ENCODE measurements at places on chromosomes 1 and 21.

GRCh38 chr1:55127827-55128343 lies 87.3 kb downstream of the USP24 start:
- peaks cover 10% of the 10 kb centered on the region for H3K4me1 ChIP-seq
- peaks cover 93% of the 10 kb centered on the region for H3K36me3 ChIP-seq
- no peak overlapping the region for H3K4me3 ChIP-seq
- H3K27ac ChIP-seq: peak overlapping the region; percentile 65
- no peak for DNase-seq

DNA sequence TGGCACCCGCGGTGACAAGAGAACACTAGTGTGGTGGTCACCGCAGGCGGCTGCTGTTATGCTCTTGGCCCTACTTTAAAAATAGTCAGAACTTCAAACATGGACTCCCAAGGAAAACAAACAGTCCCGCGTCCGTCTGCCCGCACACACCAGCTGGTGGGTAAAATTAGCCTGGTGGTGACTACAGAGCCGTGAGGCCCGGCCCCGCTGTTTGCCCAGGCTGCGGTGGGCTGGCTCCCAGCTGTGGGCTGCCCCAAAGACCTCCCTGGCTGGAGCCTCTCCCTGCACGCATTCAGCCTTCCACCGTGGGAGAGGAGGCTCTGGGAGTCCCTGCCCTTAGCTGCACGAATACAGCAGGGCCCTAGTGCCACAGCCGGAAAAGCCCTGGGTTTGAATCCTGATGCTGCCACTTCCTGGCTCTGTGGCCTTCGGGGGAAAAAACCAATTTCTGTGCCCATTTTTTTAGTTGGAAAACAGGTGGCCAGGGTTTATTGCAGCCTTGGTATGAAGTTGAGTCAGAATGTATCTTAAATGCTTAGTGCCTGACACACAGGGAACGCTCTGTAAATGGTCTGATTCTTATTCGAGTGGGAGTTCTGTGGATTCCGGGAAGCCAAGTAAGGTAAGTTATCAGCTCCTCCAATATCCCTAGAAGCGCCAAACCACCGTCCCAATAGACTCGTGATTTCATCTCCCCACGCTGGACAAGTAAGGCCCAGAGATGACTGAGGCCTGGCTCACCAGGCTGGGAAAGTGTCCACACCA lies 58.2 kb downstream of the ALPL start:
- H3K36me3 ChIP-seq: no peaks in the 10 kb centered on the region
- no peaks in the 10 kb centered on the region for H3K27me3 ChIP-seq
- no peak overlapping the region for H3K4me3 ChIP-seq
- H3K4me1 ChIP-seq: no peaks in the 10 kb centered on the region
- no peak overlapping the region for H3K27ac ChIP-seq
- no peak for DNase-seq

DNA sequence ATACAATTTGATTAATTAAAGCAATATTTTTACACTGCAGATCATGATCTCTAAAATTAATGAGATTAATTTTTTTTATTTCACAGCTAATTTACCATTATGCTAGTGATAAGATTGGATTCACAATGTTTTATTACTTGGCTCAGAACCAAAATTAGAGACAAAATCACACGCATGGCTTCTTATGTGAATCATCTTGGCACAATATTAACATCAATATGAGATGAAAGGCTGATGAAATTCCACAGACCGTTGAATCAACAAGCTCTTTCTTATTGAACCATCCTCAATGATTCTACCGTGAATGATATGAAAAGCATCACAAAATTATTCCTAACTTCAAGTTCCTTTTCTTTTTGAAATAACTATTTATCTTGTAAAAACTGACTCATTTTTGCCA lies 544.9 kb downstream of the KCNT2 start:
- no peak for DNase-seq
- no peak overlapping the region for H3K27ac ChIP-seq
- no peaks in the 10 kb centered on the region for H3K4me1 ChIP-seq
- no peaks in the 10 kb centered on the region for H3K36me3 ChIP-seq
- no peak overlapping the region for H3K4me3 ChIP-seq

DNA sequence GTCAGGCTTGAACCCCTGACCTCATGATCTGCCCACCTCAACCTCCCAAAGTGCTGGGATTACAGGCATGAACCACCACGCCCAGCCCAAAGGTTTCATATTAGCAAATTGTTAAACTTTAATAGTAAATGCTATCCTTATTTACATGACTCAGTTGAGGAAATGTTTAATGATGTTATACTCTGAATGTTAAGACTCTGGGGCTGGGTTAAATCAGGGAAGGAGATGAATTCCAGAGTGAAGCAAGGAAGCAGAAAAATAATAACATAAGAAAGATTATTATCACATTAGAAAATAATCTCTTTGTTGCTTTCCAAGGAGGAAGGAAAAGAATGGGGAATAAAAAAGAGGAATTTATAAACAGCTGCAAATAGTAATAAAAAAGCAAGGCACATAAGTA lies 105.3 kb downstream of the PTGS2 start:
- H3K36me3 ChIP-seq: no peaks in the 10 kb centered on the region
- H3K27me3 ChIP-seq: no peaks in the 10 kb centered on the region
- no peak for DNase-seq
- H3K4me1 ChIP-seq: no peaks in the 10 kb centered on the region
- no peak overlapping the region for H3K4me3 ChIP-seq
- no peak overlapping the region for H3K27ac ChIP-seq

DNA sequence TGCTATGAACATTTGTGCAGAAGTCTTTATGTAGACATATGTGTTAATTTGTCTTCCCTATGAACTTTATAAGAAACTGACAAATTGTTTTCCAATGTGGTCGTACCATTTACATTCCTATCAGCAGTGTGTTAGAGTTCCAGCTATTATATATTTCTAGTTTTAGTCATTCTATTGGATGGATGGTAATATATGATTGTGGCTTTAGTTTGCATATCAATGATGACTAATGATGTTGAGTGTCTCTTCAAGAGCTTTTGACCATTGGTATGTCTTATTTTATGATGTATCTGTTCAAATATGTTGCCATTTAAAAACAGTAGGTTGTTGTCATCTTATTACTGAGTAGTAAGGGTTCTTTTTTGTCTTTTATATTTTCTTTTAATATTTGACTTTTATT lies 16.2 kb upstream of the ZNF326 start:
- no peak overlapping the region for H3K27ac ChIP-seq
- no peaks in the 10 kb centered on the region for H3K27me3 ChIP-seq
- no peaks in the 10 kb centered on the region for H3K36me3 ChIP-seq

GRCh38 chr1:171646249-171646560 lies 6.3 kb downstream of the MYOC start:
- H3K27me3 ChIP-seq: peaks cover 6% of the 10 kb centered on the region
- no peaks in the 10 kb centered on the region for H3K36me3 ChIP-seq
- peaks cover 4% of the 10 kb centered on the region for H3K4me1 ChIP-seq
- no peak overlapping the region for H3K27ac ChIP-seq
- DNase-seq: no peak

- H3K4me1 ChIP-seq: no peaks in the 10 kb centered on the region
- H3K36me3 ChIP-seq: no peaks in the 10 kb centered on the region
- peaks cover 45% of the 10 kb centered on the region for H3K27me3 ChIP-seq
- no peak overlapping the region for H3K27ac ChIP-seq
These were observed 19.3 kb upstream of the KLHDC8A start for GRCh38 chr1:205375835-205376545.

DNA sequence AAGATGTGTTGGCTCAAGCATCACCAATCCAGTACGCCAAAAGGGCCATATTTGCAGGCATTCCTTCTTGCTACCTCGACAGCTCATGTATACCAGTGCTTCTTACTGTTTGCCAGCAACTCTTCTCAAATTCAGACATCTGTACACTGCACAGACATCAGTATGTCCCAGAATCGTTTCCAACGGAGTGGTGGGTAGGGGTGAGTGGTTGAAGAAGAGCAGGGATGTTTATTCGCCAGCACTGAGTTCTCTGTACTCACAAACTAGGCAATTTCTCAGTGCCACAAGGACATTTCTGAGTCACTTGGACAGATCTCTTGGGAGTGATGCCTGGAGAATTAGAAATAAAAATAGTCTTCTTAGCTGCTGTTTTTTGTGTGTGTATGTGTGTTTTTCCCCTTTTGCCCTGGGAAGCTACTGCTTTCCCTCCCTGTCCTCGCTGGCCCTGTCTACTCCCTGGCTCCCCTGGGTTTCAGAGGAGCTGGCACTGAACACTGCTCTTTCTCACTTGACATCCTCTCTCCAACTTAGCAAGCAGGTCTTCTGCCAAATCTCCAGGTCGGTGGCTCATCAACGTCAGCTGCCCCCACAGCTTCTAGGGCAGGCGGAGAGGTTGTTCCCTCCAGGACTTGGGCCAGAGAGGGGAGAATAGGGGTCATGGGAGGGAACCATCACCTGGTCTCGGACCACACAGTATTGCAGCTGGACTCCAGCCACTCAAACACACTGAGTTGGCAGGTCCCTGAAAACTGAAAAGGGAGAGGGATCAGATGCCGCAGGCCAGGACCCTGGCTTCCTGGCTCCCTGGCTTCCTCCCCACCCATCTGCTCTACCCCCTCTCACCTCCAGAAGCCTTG lies 90.5 kb downstream of the NMNAT2 start:
- no peak overlapping the region for H3K4me3 ChIP-seq
- H3K4me1 ChIP-seq: no peaks in the 10 kb centered on the region
- no peaks in the 10 kb centered on the region for H3K36me3 ChIP-seq
- H3K27ac ChIP-seq: no peak overlapping the region

DNA sequence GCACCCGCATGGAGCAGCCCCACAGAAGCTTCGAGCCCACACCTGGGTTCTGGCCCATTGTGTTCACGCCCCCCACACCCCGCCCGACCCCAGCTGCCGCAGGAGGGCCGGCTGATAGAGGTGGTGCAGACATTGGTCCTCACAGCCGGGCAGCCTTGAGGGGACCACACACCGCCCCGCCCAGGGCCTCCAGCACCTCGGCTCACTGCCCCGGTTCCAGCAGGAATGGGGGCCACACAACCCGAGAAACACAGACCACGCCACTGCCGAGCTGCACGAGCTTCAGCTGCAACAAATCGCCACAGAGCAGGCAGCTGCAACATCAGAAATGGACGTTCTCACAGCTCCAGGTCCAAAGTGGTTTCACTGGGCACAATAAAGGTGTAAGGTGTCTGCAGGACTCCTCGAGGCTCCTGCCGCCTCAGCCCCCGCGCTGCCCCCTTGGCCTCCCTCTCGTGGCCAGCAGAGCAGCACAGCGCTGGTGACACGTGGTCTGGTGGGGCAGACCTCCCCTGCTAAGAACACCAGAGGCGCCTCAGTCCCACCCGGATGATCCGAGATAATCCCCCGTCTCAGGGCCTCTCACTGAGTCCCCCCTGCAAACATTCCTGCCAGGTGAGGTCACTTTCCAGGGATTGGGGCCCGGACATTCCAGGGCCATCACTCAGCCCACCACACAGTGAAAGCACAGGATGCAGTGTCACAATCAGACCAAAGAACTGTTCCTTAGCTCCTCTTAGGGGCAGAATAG lies 62.3 kb upstream of the ADARB1 start:
- peaks cover 42% of the 10 kb centered on the region for H3K27me3 ChIP-seq
- no peaks in the 10 kb centered on the region for H3K36me3 ChIP-seq

DNA sequence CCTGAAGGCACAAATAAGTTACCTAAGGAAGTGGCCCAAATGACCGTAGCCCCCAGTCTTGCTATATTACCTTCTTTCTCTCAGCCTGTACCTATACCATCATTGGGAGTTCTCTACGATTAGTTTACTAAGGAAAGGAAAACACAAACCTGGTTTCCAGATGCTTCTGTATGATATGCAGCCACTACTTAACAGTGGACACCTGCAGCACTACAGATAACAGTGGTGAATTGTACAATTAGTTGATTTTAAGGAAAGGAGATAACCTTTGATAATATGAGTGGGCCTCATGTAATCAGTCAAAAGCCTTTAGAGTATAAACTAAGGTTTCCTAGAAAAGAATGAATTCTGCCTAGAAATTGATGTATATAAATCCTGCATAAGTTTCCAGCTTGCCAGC lies 1157.4 kb downstream of the KCNT2 start:
- H3K4me3 ChIP-seq: no peak overlapping the region
- H3K27me3 ChIP-seq: no peaks in the 10 kb centered on the region
- no peaks in the 10 kb centered on the region for H3K36me3 ChIP-seq

DNA sequence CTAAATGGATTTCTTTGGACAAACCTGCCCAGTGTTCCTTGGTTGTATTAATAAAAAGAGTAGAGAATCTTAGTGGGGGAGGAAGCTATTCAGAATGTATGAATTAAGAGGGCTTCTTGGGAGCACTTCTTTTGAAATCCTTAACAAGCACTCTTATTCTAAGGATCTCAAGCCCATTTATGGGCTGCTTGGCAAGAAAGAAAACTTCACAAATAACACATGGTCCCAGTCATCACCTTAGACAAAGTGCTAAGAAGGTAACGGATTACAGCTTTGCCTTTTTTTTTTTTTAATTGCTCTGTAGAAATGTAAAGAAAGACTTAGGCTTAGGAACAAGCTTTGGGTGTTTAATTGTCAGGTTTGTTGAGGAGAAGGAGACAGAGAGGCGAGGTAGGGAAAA lies 76.6 kb upstream of the IPO9 start:
- H3K4me1 ChIP-seq: peaks cover 11% of the 10 kb centered on the region
- H3K4me3 ChIP-seq: no peak overlapping the region
- no peak for DNase-seq

DNA sequence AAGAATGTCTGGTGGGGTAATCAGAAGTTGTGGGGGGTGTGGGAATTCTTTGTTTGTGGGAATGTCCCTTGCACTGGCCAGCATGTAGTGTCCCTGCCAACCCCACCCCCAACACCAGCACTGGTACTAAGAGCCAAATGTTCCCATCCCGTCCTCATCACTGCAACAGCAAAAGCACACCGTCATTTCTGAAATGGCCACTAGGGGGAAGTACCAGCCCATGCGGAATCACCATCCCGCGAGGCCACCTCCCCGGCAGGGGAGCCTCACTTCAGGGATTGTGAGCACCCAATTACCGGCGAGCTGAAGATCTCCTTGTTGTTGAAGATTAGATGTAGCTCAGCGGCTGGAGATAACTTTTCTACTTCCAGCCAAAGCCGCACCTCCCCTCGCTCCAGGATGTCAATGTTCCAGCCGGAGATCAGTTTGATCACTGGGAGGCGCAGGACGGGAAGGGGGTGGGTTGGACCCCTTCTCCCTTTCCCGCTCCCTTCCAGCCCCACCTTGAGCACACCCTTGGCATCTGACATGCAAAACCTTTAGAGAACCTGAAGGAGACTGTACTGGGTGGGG lies 41.0 kb downstream of the MYOM3 start:
- H3K4me1 ChIP-seq: no peaks in the 10 kb centered on the region
- H3K36me3 ChIP-seq: no peaks in the 10 kb centered on the region

DNA sequence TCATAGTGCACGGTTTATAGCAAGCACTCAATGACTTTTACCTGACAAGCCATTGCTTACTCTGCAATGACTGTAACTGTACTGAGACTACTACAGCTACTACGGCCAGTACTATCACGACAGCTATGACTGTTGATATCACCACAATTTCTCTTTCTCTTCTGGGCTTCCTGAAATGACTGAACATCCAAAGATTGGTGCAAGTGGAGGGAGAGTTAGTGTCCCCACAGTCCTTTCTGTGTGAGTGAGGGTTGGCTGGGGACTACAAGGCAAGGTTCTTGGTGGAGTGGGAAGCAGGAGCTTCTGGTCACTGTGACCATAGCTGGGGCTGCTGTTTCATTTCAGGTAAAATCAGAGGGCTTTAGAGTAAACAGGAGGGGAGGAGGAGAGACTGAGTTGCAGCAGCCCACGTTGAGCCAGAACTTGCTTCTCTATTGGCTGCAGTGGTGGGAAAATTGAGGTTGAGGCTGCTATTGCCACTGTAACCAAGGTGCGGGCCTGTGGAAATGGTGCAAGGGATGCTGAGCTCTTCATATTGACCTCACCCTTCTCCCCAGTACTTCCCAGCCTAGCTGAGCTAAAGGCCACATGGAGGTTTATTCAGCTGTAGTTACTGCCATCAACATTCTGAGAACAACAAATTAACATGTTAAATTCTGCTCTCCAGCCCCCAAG lies 14.1 kb upstream of the IL10 start:
- no peak for DNase-seq
- H3K27me3 ChIP-seq: no peaks in the 10 kb centered on the region
- peaks cover 70% of the 10 kb centered on the region for H3K4me1 ChIP-seq
- H3K36me3 ChIP-seq: no peaks in the 10 kb centered on the region
- peak overlapping the region; percentile 0 for H3K27ac ChIP-seq
- H3K4me3 ChIP-seq: no peak overlapping the region
